HT-29 (cell line): ENCODE measurements at places on chromosomes 1 and 21. TPM values are rescaled to one million over a fixed set of nuclear protein-coding genes. Genes with fewer than 3 reads are reported as not detected.

DNA sequence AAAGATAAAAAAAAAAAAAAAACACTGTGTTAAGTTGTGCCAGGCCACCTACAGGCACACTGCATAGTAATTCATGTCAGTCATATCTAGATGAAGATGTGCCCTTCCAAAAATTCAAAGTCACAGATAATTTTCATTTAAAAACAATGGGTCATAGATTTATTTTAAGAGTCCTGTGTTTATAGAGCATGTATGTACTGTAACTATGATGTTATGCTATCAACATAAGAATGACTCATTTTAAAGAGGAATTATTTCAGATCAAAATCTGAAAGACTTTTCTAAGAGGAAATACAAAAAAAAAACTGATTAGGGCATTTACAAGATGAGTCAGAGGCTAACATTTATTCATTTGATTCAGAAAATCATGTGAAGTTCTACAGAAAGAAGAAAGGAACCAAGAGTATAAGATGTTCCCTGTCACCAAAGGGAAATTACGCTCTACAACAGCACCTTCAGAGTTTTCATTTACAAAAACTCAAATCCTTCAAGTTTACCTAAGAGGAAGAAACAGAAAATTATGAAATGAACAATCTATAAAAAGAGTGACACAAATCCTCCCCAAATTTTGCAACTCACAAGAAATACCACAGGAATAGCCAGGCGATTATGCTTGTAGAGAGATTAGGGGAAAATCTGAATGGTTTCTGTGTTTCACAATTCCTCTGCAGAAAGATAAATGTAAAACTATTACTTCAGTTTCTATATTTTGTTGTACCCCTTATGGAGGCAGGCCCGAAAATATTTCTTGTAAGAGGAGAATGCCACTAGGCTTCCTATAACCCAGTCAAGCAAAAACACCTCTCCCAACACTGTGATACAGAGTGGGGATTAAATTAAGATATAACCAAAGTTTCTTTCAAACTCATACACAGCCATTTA, 13.8 kb downstream of the TP53BP2 start:
- peak; percentile 29 for DNase-seq

DNA sequence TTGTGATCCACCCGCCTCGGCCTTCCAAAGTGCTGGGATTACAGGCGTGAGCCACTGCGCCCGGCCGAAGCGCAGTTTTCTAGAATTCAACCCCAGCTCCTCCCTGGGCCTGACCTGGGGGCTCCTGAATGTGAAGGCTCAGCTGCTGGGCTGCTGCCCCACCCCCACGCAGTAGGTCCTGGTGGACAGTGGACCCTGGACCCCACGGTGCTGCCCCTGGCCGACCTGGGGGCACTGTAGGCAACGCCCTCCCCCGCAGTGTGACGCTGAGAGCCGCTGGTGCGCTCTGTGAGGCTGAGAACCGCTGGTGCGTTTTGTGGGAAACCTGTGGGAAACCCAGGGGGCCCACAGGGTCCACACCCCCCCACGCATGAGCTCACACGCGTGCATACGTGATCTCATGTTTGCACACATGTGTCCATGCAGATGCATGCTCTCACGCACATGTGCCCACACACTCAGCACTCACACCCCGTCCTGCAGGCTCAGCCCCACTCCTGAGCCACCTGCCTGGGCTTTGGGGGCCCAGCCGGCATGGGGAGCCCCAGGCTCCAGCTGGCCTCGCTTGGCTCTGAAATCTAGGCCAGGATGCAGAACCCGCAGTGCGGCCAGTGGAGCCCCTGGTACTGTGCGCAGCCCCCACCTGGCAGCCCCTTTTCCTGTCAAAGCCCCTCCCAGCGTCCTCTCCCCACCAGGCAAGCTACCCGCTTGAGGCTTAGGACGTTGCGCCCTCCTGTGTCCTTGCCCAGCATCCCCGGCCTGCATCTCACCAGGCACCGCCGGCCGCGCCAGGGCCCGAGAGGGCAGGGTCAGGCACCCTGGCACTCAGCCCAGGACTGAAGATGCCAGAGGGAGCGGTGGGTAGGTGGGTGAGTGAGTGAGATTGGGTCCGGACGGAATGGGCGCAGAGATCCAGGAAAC, 67.7 kb downstream of the COL18A1 start:
- DNase-seq = no peak

DNA sequence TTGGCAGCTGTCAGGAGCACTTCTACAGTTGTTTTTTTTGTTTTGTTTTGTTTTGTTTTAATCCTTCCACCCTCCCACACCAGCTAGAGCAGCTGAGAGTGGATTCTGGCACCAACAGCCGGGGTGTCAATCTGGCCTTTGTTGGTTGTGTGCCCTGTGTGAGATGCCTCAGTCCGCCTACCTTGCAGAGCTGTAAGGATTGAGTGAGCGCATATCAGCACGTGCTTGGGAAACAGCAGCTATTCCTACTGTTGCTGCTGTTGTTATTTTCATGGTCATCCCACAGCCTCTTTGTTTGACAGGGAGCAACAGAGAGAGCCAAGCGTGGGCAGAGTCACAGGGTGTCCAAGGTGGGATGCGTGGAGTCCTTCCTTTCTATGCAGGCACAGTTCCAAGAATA, 50.4 kb downstream of the PGBD5 start:
- no peak for DNase-seq

- DNase-seq = peak; percentile 20
Observed at GRCh38 chr1:205714190-205714905, 34.0 kb upstream of the SLC45A3 start.

DNA sequence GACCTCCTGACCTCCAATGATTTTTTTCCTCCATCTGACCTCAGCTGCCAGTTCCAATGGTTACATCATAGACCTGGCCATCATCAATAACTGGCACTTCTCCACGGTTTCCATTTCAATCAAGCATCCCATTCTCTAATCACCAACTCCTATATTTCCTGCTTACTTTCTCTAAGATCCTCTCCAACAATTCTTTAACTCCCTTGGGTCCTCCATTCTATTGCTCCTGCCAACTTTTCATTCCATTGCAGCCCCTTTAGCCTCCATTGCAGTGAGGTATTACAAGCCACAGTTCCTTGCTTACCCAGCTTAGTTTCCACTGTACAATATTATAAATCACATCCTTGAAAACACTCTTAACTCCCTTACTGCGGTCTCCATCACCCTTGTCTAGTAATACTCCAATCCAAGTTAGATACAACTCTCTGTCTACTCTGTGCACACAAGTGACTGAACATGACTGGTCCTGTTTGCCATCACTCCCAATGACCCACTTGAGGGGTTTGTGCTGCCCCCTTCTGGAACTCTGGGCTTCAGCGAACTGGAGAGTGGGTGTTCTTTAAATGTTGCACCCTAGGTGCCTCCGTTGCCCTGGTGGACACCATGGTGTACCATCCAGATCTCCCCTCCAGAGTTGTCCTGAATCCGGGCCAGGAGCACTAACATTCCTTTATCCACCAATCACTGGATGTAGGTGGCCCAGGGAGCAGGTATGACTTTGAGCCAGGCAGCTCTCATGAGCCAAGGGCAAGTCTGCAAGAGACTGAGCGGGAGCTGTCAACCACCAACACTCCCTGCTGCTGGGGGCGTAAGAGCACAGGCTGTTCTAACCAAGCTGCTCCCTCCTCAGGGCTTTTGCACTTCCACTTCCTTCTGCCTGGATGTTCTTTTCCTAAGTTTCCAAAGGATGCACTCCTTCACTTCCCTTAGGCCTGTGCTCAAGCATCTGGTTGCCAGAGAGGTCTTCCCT, 3.7 kb upstream of the FNDC7 start:
- DNase-seq = no peak

DNA sequence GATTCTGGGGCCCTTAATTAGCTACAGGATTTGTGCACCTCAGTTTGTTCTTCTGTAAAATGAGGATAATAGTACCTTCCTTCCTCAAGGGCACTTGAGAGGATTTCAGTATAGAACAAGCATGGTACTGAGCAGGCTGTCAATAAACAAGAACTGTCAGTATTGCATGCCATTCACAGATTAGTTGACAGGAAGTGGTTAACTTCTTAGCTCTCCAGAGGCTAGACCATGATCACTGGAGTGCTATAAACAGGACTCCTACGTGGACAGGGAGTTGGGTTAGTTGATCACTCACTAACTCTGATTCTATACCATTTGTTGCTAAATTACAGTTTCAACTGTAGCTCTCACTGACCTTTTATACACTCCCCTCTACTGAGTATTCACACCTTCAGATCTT, 126.2 kb upstream of the DAB1 start:
- DNase-seq = no peak

- no peak for DNase-seq
Observed at GRCh38 chr1:77068013-77068412, 151.2 kb downstream of the PIGK start.

Gene SLC44A3
- 14.1 and 15.6 TPM in 2 replicates for total RNA-seq

DNA sequence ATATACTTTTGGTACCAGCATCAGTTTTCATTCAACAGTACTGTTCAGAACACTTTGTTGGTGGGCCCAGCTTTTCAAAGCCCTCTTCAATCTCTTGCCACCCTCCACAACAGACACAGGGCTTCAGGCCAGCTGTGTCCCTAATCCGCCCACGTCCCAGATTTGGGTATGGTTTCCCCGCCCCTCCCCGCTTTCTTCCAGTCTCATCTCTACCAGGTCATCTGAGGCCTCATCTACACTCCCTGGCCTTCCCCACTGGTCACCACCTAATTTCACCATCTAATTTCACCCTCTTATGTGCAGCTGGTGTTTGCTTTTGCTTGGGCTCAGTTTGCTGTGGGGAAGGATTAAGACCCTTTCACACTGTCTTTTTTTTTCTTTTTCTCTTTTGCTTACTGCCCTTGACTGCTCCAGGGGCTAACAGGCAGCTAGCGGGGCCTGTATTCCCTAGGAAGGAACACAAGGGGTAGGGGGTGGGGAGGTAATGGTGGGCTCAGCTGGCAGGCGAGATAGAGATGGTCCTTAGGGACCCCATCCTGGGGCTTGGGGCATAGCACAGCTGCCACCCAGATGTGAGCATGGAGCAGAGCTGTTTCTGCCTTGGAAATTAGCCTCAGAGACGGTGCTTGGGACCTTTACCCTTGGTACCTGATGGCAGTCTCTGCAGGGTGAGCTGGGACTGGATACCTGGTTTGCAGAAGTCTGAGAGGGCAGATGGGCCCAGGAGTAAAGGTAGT, 3.8 kb upstream of the EPB41 start:
- DNase-seq = no peak

DNA sequence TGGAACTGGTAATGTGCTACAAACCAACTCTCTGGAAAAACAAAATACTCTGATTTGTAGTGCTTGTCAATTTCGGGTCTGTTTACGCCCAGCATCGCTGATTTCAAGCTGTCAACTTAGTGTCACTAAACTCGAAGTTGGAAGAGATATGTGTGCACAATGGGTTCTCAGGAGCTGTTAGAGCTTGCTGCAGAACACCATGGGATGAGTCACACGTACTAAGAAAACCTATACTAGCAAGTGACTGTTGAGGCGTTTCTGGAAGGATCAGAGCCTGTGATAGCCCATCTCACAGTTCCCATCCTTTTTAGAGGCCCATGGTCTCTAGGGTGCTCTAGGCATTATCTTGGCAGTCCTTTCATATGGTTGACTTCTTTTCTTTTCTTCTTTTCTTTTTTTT, 14.3 kb downstream of the GMEB1 start:
- no peak for DNase-seq

DNA sequence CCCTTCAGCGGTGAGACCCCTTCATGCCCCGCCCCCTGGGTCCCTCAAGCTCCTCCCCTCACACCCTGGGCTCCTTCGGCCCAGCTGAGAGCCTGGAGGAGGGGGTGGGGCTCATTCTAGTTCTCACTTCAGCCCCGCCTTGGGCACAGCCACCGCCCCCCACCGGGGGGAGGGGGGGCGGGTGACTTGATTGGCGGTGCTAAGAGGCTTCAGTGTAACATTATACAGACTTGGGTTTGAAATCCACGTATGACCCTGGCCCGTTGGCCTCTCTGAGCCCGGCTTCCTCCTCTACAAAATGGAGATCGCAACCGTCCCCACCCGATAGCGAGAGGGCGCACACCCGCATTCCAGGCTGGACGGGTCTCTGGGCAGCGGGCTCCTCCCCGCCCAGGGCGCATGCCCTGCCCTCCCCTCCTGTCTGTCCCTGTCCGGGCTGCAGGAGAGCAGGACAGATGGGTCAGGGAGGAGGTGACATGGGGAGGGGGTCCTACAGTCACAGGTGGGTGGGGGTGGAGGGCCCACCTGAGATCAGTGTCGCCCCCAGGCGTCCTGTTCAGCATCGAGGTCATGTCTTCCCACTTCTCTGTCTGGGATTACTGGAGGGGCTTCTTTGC, 5.1 kb downstream of the CLCNKB start:
- DNase-seq = peak; percentile 27

Gene PIK3C2B
- 55.3 and 55.4 TPM in 2 replicates for total RNA-seq

Gene ADCY10
- not detected in 2 replicates for total RNA-seq

GRCh38 chr21:25557180-25557579, 50.1 kb downstream of the MRPL39 start:
- no peak for DNase-seq

GRCh38 chr1:171753685-171754352, 12.0 kb upstream of the VAMP4 start:
- DNase-seq = no peak

Gene C1orf56
- total RNA-seq = 2.4 and 3.1 TPM in 2 replicates

DNA sequence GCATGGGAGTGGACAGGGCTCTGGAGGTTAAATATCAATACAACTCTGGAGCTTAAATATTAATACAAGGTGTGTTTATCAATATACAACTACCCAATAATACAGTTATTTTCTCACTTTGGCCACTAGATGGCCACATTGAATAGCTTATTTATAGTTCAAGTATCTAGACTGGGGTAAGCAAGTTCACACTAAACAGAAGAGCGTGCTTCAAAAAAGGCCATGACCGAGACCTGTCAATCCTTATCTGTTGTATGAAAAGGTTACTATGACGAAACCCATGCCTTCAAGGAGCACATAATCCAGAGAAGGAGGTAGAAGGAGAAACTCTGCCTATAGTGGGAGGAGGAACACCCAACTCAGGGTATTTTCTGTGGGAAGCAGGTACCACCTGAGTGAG, 29.1 kb downstream of the CHML start:
- peak; percentile 79 for DNase-seq

DNA sequence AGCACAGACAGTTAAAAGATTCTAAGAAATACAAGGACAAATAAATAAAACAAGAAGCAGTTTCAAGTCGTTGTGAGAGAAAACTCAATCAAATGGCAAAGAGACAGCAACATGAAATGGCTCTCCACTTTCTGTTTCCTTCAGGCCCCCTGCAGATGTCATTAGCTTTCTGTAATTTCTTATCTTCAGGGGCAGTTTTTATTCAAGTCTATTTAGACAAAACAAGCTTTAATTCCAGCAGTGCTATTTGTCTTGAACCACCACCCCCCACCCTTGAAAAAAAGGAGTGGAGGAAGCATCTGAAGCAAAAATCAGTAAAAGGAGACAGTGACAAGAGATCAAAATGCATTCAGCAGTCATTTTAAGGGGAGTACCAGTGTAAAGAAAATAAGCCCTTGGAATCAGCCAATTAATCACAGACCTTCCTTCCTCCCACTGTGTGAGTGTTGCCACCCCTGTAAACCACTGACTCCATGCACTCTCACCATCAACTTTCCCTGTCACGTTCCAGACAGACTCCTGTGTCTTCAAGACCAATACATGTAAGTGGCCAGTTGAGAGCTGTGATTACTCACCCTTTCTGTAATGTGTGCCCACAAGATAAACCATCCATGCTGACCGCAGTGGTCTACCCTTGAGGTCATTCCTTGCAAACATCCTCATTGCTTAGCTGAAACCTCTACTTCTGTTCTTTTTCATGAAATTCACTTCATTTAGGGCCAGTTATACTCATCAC, 136.1 kb upstream of the HOOK1 start:
- no peak for DNase-seq

Gene CALML6
- total RNA-seq = 0.91 TPM in 1 of 2 replicates, not detected in the other

GRCh38 chr21:17391811-17392340, 121.0 kb upstream of the CXADR start:
- DNase-seq = no peak
